ENCODE measurements at places on chromosomes 2 and 18.

GRCh38 chr2:236178890-236179235 is 10.7 kb upstream of the GBX2 start:
- no peak for DNase-seq

GRCh38 chr2:98377544-98377943 is 31.3 kb downstream of the CNGA3 start:
- DNase-seq = no peak

GRCh38 chr2:97948926-97949325 is 46.8 kb downstream of the TMEM131 start:
- DNase-seq = no peak

GRCh38 chr2:142843731-142844130 is 33.7 kb upstream of the KYNU start:
- DNase-seq = no peak

GRCh38 chr2:95021023-95021416 is 4.5 kb upstream of the MAL start:
- DNase-seq = no peak

GRCh38 chr18:45007531-45007930 is 326.8 kb downstream of the SETBP1 start:
- DNase-seq = no peak

GRCh38 chr2:113977660-113978523 is 88.0 kb downstream of the ACTR3 start:
- no peak for DNase-seq

DNA sequence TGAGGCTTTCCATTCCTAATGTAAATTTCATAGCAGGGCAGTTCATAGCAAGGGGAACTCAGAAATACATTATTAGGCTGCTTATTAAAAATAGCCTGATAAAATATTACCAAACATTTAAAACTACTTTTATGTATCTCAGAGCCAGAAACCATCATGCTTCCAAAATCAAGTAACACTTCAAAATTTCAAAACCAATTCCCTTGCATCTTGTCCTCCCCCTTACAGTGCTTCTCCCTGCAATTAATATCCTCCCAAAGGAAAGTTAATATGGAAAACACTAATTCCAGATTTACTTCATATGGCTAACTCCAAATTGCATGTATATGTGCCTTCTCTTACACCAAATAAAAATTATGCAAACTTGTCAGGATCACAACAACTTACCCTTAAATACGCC is 6.6 kb downstream of the PLEKHH2 start:
- DNase-seq = no peak

DNA sequence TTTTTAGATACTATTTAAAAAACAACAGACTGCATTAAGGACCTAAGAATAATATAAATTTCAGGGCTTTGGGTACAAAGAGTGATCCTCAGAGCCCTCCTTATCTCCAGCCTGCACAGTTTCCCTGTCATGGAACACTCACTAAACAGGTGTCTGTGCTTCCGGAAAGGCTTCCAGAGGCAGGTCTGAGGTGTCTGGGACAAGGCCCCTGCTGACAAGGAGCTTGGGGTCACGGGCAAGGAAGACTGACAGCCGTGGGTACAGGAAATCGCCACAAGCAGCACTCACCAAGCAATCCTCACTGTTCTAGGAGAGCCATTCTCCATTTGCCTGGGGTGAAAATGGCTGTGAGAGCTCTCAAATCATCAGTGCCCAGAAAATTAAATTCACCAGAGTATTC is 220.3 kb upstream of the PXDN start:
- DNase-seq = no peak

DNA sequence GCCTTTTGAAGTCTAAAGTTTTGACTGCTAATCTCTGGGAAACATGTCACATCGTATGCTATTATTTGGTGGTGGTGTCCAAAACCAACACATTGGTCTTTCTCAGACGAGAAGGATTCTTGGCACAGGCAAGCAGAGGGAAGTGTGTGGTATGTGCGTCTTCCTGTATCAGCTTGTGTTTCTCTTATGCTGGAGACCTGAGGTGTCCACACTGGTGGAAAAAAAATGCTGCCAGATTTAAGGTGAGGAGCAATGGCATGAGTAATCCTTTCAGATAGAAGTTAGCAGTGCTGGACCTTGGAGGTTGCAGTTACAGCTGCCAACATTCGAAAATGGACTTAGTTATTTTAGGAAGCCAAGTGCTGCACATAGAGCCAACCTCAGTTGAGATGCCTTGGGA is 11.7 kb upstream of the FHL2 start:
- no peak for DNase-seq

GRCh38 chr2:242038928-242039341 is 169.4 kb downstream of the RTP5 start:
- DNase-seq = no peak

- DNase-seq = no peak
Measured at GRCh38 chr18:50038448-50038847, 156.5 kb downstream of the MYO5B start.

GRCh38 chr2:214896274-214896673 is 86.8 kb upstream of the BARD1 start:
- DNase-seq = no peak

DNA sequence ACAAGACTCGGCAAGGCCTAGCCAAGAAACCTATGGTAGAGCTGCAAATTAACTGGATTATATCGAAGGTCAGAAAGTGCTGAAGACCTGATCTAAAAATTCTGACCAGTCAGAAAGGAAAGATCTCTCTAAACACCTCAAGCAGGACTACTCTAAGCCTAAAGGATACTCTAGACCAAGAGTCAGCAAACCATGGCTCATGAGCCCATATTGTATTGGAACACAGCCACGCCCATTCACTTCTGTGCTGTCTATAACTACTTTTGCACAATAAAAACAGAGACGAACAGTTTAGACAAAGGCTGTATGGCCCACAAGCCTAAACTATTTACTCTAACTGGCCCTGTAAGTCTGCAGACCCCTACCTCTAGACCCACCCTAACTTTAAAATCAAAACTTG is 18.7 kb downstream of the RTN4 start:
- no peak for DNase-seq

GRCh38 chr2:239393388-239393940 is 7.4 kb downstream of the HDAC4 start:
- no peak for DNase-seq

GRCh38 chr2:99960790-99961189 is 181.6 kb downstream of the AFF3 start:
- DNase-seq = no peak

- DNase-seq = no peak
Measured at GRCh38 chr2:47558768-47559684, 156.1 kb downstream of the MSH2 start.

DNA sequence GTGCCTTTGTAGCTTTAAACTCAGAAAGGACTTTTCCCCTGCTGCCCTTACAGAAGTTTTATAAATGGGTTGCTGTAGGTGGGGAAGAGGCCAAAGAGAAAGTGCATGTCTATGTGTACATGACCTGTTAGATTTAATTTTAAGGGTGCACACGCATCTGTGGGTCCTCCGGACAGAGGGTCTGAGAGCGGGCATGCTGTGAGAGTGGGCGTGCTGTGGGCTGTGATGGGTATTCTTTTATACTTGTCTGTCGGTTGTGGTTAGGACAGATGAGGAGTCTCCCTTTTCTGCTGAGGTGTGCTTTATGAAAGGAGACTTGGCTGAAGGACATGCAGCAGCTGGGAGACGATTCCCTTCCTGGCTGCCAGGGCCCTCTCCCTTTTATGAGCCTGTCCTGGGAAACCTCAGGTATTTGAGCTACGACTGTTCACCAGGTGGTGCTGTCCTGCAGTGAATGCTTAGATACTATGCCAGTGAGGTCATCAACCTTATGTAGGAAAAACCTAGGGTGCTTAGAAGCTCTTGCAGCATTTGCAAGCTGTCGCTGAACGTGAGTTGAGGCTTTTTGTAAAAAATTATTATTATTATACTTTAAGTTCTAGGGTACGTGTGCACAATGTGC is 67.5 kb downstream of the TANC1 start:
- DNase-seq = no peak

DNA sequence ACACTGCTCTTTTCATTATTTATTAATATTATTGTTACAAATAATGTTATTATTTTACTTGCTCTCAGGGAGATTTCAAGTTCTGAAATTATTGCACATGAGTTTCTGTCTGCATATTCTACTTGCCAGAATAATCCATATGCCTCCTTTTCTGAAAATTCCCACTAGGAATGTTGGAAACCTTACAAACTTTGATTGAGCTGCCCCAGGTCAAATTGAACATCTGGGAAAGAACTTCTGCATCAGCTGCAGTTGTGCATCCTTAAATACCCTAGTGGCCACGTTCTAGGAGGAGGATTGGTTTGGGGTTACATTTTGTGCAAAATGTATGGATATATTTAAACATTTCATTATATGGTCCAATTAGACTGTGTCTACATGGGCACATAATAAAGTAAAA is 1302.7 kb upstream of the PIK3C3 start:
- no peak for DNase-seq
